ENCODE measurements at places on chromosomes 11 and 22.

DNA sequence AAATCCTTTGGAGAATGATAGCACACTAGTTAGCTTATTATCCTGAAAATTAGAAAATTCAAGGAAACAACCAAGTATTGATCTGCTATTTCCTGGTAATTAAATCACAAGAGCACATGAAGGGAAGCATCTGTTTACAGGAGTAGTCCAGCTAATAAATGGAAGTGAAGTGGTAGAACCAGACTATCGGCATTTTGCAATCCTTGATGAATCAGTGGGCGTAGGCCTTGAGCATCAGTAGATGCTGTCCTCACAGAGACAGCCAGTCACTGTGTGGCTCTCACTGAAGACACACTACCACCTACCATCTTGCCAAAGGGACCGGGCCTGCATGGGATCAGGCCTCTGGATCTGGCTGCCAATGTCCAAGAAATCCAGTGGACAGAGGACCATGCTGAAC, 69.8 kb downstream of the FBLN1 start:
- DNase-seq = no peak

DNA sequence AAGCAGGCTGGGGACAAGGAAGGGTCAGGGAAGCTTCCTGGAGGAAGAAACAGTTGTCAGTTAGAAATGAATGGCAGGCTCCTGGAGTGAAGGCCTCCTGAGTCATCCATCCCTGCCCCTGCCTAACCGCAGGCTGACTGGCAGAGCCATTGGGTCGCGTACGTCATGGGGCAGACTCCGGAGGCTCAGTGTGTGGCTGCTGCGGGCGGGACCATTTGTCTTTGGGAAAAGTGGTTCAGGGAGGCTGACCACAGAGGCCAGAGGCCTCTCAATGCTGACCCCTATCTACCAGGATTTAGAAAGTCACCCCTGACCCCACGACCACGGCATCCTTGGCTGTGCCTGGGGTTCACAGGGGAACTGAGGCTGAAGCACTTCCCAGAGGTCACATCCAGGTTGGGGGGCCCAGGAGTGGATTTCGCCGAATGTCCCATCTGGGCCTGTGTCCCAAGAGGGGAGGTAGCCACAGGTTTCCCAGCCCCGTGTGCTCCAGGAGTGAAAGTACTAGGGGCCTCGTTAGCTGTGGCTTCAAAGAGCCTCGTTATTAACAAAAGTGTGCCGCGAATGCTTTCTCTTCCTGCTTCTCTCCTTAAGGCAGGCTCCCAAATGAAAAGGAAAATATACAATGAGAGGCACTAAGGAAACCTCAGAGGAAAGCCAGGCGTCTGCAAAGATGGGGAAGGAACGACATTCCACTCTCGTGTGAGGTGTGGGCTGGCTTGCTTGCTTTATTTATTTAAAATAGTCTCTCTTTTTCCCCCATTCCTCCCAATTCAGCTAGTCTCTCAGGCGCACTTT, 58.9 kb downstream of the FLRT1 start:
- DNase-seq = no peak

- no peak for DNase-seq
Measured at GRCh38 chr11:122864386-122865115, 18.0 kb upstream of the JHY start.

- no peak for DNase-seq
Measured at GRCh38 chr22:29006346-29006745, 55.3 kb downstream of the C22orf31 start.

DNA sequence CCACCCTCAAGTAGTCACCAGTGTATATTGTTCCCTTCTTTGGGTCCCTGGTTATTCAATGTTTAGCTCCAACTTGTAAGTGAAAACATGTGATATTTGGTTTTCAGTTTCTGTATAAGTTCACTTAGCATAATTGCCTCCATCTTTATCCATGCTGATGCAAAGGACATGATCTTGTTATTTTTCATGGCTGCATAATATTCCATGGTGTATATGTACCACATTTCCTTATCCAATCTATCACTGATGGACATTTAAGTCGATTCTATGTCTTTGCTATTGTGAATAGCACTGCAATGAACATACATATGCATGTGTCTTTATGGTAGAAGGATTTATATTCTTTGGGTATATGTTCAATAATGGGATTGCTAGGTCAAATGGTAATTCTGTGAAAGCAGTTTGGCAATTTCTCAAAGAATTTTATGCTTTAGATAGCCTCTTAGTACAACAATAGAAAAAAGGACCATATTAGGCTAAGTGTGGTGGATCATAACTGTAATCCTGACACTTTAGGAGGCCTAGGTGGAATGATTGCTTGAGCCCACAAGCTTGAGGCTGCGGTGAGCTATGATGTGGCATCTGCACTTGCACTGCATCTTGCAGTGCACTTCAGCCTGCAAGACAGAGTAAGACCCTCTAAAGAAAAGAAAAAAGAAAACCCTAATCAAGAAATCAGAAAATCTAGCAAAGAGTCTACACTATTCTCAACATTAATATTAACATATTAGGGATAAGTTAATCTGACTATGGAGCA, 468.5 kb upstream of the FAT3 start:
- DNase-seq = no peak

DNA sequence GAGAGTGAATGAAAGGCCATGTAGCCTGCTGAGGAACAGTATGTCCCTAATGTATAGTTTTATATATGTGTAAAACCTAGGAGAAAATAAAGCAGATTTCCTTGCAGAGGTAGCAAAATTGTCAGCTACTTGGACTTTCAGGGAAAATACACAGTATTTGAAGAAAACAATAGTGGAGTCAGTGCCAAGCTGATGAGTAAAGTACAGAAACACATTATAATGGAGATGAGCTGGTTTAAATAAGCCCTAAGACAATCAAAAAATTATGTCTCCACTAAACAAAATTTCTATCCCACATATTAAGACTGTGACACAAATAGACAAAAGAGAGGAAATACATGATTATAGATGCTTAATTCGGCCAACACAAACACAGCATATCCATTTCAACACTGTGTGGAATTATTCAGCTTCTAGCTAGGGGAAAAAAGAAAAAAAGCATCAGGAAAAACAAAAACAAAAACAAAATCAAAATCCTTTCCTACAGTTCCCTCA, 75.9 kb downstream of the MAML2 start:
- no peak for DNase-seq

- DNase-seq = no peak
Measured at GRCh38 chr22:47848184-47848920, 1085.9 kb downstream of the TBC1D22A start.

- no peak for DNase-seq
Measured at GRCh38 chr11:109241988-109242536, 179.9 kb upstream of the C11orf87 start.

GRCh38 chr22:28151151-28151816, 232.2 kb upstream of the PITPNB start:
- no peak for DNase-seq

- no peak for DNase-seq
Measured at GRCh38 chr11:81707881-81708280, 1025.8 kb downstream of the FAM181B start.

GRCh38 chr11:129324533-129325175, 51.0 kb upstream of the BARX2 start:
- DNase-seq = no peak

DNA sequence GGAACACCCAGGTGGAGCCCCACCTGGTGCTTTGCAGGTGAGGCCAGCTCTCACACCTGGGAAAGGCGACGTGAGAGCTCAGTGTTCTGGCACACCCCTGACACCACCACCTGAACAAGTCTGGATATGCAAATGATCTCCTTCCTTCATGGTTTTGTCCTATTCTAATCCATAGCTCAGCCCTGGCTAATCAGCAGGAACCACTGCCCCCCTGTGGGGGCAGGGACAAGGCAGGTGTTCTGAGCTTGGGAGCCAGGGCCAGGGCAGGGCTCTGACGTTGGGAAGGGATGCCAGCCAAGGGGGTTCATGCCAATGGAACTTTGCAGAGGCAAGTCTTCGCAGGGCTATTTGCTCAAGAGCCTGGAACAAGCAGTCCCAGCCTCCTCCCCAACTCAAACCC, 144.2 kb downstream of the TRIM29 start:
- DNase-seq = no peak

- no peak for DNase-seq
Measured at GRCh38 chr11:2306452-2306823, 4.6 kb downstream of the TSPAN32 start.

DNA sequence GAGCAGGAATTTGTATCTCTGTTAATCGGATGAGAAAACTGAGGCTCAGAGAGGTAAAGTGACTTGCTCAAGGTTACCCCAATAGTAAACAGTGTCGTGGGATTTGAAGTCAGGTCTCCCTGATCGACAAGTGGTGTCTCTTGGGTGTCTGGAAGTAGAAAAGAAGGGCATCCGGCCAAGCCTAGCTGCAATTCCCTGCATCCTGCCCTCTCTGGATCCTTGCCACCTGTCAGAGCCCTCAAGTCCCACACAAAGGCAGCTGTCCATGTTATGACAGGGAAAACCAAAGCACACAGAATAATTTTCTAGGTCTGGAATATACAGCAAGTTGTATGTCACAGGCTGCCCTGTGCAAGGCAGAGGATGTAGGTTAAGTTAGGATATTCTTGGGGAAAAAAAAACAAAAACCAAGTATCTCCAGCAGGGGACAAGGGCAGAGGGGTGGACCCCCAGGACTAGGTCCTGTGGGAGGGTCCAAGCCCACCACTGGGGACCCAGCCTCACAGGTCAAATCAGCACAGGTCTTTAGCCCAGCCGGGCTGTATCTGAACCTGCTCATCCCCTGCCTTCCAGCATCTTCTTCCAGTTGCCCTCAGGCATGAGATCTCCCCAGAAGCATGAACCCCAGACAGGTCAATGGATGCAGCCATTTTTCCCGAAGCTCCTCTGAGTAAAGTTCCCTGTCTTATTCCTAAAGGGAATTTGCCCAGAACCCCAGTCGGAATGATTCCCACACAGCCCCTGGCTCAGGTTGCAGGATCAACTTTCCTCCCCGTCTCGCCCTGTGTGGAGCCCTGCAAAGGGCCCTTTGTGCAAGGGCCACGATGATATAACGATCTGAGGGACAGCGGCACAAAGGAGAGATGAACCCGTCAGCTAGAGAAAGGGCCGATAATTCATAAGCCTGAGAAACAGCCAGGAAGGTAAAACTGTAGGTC, 15.0 kb downstream of the USH1C start:
- no peak for DNase-seq

- no peak for DNase-seq
Measured at GRCh38 chr11:125327518-125328224, 163.1 kb downstream of the PKNOX2 start.

GRCh38 chr11:74412321-74412720, 14.1 kb upstream of the PGM2L1 start:
- DNase-seq = no peak

DNA sequence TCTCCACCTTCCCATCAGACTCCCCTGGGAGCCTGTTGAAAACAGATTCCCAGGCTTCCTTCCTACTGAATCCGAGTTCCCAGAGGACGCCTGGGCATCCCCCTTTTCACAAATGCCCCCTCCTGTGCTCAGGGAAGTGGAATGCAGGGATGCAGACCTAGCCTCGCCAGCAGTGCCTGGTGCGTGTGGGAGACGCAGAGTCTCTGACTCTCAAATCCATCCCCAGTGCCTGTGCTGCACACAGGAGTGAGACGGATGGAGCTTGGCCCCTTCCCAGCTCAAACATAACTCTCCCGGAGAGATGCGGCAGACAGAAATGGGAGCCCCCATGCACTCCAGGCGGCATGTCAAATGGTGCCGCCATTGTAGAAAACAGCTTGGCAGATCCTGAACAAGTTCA, 62.6 kb downstream of the CTTN start:
- no peak for DNase-seq

DNA sequence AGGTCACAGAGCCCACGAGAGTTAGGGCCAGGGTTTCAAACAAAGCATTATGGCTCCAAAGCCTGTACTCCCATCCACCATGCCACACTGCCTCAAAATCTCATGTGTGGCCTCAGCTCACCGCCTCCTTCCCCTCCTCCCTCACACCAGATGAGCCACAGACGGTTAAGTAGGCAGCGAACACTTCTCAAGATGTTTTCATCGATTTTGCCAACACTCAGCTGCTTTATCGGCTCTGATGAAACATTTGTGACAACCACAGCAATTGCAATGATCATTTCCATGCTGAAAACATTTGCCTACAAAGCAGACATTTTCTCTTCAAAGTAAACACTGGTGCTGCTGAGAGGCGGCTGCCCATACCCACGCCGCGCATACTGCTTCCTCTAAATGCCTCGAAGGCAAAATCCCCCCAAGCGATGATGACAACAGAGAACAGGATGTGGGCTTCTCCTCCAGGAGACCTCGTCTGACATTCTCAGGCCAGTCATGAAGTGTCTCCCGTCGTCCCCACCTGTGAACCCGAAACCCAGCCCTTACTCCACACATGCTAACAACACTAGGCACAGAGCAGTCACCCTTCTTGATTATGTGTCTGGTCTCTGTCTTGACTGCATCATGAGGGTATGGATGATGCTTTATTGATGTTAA, 599.2 kb downstream of the SOX6 start:
- DNase-seq = no peak

DNA sequence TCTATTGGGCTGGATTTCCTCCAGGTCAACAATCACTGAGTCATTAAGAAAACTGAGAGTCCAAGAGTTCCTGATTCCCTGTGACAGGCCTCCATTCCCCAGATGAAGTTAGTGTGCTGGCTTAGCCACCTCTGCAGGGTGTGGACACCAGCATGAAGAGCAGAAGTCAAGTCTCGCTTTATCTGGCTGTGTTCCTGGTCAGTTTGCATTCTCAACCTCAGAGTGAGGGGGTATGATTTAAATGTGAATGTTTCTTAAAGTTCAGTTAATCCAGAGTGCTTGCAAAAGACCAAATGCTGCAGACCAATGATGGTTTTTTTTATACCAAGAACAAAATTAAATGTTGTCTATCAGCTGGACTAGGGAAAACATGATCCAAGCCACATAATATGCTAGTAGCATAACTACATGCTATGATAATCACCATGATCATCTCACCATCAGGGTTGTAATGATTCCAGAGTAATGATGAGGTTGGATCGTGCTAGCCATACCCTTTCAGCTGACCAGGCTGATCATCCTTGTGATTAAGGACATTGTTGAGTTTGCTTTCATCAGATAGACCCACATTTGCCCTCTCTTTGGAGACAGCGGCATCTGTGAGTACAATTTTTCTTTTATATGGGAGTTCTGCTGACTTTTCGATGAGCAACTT, 145.8 kb upstream of the ARHGAP20 start:
- DNase-seq = no peak

- DNase-seq = no peak
Measured at GRCh38 chr11:117610901-117611300, 186.1 kb downstream of the DSCAML1 start.

Measured in stimulated activated CD4-positive, alpha-beta T cell treated with anti-CD3 and anti-CD28 coated beads, Interleukin-4, amount 100 ng/mL, for 1 hour (primary cell).